B cell (primary cell): ENCODE measurements at places on chromosomes 13 and 19. TPM values are rescaled to one million over a fixed set of nuclear protein-coding genes. Genes with fewer than 3 reads are reported as not detected.

The SLAIN1 gene
- total RNA-seq: 25.2 and 29.5 TPM in 2 replicates

DNA sequence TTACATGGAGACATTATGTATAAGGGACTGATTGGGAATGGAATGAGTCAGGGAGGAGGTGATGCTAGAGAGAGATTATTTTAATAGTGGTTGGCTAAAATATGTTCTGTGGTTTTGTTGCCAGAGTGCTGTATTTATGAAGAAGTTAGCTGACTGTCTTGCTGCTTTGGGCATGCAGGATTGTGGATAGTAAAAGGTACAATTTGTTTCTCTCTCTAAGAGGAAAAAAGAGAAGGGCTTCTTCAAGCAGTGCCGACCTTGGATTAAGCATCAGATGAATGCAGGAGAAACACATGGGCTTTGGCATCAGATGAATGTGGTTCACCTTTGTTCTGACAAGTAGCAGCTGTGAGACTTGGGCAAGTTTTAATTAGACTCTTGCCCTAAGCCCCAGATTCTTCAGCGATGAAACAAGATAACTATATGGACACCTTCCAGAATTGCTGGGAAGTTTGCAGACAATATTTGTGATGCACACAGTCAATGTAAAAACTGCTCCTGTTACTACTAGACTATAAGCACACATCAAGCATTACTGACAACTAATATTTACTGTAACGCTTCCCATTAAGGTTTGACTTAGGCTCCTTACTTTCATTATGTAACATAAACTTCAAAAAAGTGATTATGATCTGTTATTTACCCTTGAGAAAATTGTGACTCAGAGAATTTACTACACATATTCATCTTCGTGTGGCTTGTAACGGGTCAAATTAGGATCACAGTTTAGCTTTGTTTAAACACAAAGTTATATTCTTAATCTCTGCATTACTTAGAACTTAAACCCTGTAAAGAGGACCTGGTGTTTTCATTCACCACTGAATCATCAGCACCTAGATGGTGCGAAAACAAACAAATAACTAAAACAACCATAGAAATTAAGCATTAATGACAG, 824.0 kb downstream of the PCDH9 start:
- no peak overlapping the region for H3K27ac ChIP-seq
- H3K4me3 ChIP-seq: no peak overlapping the region
- H3K36me3 ChIP-seq: no peaks in the 10 kb centered on the region
- no peaks in the 10 kb centered on the region for H3K4me1 ChIP-seq

DNA sequence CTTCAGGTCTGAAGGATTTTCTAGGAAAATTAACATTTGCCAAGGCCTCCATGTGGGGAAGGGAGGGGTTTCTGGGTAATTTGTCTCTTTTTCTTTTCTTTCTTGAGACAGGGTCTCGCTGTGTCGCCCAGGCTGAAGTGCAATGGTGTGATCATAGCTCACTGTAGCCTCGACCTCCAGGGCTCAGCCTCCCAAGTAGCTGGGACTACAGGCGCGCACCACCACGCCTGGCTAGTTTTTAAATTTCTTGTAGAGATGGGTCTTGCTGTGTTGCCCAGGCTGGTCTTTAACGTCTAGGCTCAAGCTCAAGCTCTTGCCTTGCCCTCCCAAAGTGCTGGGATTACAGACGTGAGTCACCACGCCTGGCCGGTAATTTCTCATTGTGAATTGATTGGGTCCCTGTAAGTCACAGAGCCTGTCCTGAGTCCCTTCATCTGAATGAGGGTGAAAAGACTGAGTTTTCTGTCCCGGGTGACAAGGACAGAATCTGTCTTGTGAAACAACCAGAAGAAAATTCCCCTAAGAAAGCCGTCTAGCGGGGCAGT, 10.0 kb upstream of the SPC24 start:
- H3K27ac ChIP-seq: no peak overlapping the region
- no peaks in the 10 kb centered on the region for H3K4me1 ChIP-seq
- no peaks in the 10 kb centered on the region for H3K36me3 ChIP-seq
- no peaks in the 10 kb centered on the region for H3K27me3 ChIP-seq
- DNase-seq: no peak

DNA sequence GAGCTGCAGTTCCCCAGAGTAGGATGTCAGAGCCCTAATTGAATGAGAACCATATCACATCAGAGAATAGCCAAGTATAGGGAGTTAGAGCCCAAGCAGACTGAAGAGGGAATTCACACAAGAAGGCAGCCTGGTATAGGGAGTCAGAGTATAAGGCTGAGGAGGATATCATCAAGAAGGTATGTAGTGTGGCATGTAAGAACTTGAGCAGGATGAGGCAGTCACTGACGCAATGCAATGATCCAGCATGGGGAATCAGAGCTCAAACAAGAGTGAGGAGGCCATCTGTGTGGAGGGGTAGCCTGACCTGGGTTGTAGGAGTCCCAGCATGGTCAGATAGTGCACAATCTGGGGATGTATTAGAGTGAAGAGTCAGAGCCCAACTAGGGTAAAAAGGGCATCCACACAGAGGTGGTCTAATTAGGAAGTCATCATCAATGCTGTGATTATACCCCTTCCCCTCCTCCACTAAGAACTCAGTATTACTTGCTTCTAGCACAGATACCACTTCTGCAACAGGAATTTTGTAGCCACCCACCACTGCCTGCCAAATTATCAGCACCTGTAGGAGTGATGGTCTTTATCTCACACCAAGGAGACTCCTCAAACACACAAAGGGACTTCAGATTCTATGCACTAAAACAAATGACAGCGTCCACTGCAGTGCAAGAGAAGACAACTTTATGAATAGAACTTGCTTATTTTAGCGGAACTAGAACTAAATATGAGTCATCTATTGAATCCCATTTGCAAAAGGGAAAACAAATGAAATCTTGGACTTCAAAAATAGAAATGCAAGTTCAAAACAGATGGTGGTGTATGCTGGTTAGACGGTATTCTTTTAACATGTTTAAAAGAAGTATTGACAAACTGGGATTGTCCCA, 107.2 kb downstream of the FNDC3A start:
- no peaks in the 10 kb centered on the region for H3K27me3 ChIP-seq
- no peak for DNase-seq
- peaks cover 2% of the 10 kb centered on the region for H3K36me3 ChIP-seq
- H3K4me1 ChIP-seq: no peaks in the 10 kb centered on the region
- no peak overlapping the region for H3K27ac ChIP-seq

DNA sequence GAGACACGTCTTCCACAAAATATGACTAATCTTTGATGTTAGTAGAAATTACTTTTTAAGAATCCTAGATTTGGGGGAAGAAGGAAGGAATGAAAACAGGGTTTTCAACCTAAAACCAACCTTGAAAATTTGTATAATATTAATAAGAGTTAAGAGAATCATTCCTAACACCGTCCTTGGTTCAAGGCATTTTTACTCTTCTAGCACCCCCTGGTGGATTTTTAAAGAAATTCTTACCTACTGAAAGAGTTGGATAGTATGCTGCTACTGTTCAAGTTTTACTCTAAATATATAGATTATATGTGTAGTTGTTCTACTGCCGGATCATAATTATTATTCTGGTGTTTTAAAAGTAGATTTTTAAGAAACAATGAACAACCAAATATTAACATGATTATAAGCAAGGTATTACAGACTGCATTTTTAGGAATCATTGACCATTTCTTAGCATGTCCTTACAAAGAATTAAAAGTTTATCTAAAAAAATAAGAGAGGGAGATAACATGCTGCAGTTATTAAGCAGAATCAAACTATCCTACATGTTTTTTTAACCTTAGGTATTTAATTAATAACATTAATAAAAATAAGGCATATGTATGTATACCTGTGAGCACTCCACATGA, 7.4 kb upstream of the SLITRK6 start:
- H3K27ac ChIP-seq: no peak overlapping the region
- DNase-seq: peak; percentile 9
- H3K27me3 ChIP-seq: no peaks in the 10 kb centered on the region

DNA sequence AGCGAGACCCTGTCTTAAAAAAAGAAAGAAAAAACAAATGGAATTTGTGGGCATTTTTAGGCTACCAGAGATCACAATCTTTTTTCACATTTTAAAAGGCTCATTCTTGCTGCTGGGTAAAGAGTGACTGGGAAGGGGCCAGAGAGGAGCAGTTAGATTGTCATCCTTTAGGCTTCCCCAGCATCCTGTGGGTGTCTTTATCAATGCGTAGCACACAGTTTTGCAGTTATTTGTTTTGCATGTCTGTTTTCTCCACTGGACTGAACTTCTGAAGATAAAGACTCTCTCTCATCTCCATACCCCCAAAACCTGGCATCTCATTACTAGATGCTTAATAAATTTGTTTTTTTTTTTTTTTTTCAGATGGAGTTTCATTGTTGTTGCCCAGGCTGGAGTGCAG, 2.1 kb upstream of the UTP14C start:
- no peak overlapping the region for H3K4me3 ChIP-seq
- no peaks in the 10 kb centered on the region for H3K4me1 ChIP-seq
- no peak overlapping the region for H3K27ac ChIP-seq
- H3K36me3 ChIP-seq: peaks cover 51% of the 10 kb centered on the region
- no peaks in the 10 kb centered on the region for H3K27me3 ChIP-seq

DNA sequence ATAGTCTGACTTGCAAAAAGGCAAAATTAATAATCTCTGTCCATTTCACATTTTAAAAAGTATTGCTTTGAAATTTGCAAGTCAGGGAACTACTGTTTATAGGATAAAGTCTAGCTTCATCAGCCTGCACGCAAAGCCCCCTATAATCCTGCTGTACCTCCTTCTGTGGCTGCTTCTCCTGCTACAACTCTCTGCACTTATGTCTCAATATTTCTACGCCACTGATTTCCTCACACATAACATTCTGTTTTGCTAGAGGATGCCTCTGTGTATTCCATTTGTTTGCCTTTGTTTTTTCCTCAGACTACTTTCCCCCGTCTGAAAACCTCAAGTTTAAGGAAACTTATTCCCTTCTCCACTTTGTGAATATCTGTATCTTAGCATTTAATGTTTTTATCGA, 389.9 kb downstream of the RFC3 start:
- H3K4me1 ChIP-seq: no peaks in the 10 kb centered on the region
- no peak for DNase-seq
- H3K36me3 ChIP-seq: no peaks in the 10 kb centered on the region
- no peaks in the 10 kb centered on the region for H3K27me3 ChIP-seq
- no peak overlapping the region for H3K27ac ChIP-seq
